ENCODE measurements at places on chromosomes 16 and 17.

- no peak for DNase-seq
These were observed 581 bp upstream of the TMEM208 start for GRCh38 chr16:67226295-67226803.

DNA sequence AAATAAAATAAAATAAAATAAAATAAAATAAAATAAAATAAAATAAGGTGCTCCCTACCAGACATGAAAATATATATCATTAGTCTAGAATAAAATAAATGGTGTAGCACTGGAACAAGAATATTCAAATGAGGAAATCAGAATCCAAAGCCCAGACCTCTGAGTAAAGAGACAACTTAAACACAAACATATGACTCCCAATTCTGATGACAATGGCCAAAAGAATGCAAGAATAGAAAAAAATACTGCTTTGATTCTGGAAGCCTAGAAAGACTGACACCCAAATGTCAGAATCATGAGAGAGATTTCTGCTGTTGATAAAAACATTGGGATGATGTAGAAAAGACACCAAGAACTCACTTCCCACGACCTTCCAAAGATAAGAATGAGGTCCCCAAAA lies 27.9 kb downstream of the MYOCD start:
- DNase-seq: no peak

- DNase-seq: no peak
These were observed 9.9 kb upstream of the TMEM114 start for GRCh38 chr16:8600144-8600775.

GRCh38 chr17:1967213-1967612 lies 57.9 kb downstream of the RTN4RL1 start:
- DNase-seq: no peak

DNA sequence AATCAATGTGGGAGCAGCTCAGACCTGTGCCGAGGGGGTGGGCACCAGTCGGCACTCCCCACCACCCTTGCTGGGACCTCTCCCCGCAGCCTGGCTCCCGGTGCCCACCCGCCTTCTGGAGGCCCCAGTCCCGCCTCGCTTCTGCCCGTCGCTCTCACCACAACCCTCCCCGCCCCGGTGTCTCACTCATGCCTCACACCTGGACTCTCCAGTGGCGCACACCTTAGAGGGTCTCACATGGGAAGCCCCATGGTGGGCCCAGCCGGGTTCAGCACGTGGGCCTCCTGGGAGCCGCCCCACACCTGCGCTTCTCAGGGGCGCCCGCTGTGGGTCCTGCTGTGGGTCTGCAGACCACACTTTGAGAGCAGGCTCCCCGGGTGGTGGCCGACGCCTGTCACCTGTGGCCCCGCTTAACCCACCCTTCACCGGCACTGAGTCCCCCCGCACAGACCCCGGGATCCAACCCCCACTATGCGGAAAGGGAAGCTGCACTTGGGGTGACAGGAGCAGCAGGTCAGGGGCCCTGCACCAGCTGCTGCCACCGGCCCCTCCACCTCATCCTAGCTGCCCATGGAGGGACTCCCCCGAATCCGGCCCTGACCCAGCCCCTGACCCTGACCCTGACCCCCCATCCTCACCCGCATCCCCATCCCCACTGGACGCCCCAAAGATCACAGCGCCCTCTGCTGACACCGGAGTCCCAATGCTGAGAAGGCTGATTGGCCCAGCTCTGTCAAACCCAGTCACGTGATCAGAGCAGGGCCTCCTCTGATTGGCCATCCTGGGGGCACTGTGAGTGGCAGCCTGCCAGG lies 27.4 kb upstream of the SLC38A10 start:
- peak; percentile 52 for DNase-seq

- DNase-seq: peak; percentile 70
These were observed 830 bp downstream of the SPHK1 start for GRCh38 chr17:76384987-76385891.

DNA sequence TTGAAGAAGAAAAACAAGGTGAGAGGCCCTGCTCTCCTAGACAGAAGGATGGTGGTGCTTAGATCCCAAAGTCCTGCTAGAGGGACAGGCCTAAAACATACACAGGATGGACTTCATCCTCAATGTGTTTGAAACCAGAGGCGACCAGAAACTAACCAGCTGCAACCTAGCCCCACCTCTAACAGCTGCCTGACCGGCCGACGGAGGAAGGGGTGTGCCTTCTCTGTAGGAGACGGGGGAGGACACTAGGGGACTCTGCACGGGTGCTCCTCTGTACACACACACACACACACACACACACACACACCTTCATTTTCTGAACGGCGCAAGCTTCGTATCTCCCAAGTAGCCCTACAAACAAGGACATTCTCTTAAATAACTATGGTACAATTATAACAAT lies 24.3 kb upstream of the PITPNM3 start:
- no peak for DNase-seq

- DNase-seq: no peak
These were observed 68.5 kb upstream of the PMFBP1 start for GRCh38 chr16:72240466-72240865.

DNA sequence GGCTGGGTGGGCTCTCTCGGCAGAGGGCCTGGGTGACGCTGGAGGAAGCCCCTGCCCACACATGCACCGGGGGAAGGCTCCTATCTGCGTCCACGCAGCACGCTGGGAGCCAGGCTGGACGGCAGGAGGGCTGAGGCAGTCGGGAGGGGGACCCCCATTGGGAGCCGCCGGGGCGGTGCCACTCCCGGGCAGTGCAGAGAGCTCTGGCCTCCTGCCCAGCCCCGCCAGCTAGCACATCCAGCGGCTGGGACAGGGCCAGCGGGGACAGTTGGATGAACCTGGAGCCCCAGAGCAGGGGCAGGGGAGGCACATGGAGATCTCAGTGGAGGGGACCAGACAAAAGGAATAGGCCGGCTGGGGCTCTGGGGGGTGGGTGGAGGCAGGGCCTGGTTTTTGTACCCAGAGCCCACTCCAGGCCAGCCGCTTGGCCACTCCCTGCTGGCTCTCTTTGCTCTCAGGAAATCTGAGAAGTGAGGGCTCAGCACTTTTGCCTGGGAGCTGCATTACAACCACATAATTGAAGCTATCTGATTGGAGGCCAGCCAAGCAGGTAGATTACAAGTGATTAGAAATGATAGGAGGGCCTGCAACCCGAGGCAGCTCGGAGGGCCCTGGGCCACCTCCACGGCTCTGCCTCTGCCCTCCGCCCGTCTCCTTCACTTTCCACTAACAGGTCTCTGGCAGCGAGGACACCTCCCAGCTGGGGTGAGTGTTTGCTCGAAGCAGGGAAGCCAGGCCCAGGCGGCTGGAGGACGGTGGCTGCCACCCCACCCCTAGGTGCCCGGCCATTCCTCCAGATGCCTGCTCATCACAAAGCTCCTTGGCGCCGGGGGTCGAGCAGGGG lies 40.1 kb downstream of the ENGASE start:
- no peak for DNase-seq

DNA sequence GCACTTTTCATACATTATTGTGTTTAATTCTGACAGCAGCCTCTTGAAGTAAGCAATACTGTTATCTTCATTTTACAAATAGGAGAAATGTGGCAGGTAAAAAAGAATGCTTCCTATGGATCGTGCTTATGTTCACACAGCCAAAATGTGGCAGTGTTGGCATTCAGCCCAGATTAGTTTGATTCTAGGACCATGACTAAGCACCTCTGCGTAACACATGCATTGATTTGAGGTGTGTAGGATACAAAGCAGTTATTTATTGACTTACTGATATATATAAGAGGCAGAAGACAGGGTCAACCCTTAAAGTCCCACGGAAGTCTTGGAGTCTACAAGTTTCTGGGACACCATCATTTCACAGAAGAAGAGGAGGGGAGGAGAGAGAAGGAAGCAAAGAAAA lies 1144.4 kb upstream of the GOT2 start:
- no peak for DNase-seq

- no peak for DNase-seq
These were observed 364.9 kb upstream of the PMFBP1 start for GRCh38 chr16:72536723-72537435.

DNA sequence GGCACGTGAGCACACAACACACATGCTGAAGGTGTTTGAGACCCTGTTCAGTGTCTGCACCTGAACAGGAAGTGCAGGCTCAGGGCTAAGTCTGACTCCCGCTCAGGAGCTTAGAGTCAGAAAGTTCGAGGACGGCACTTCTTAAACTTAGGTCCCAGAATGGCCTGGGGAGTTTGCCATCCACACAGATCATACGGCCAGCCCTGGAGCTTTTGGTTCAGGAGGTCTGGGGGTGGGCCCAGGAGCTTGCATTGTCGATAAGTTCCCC lies 4.0 kb upstream of the CAMKK1 start:
- no peak for DNase-seq

DNA sequence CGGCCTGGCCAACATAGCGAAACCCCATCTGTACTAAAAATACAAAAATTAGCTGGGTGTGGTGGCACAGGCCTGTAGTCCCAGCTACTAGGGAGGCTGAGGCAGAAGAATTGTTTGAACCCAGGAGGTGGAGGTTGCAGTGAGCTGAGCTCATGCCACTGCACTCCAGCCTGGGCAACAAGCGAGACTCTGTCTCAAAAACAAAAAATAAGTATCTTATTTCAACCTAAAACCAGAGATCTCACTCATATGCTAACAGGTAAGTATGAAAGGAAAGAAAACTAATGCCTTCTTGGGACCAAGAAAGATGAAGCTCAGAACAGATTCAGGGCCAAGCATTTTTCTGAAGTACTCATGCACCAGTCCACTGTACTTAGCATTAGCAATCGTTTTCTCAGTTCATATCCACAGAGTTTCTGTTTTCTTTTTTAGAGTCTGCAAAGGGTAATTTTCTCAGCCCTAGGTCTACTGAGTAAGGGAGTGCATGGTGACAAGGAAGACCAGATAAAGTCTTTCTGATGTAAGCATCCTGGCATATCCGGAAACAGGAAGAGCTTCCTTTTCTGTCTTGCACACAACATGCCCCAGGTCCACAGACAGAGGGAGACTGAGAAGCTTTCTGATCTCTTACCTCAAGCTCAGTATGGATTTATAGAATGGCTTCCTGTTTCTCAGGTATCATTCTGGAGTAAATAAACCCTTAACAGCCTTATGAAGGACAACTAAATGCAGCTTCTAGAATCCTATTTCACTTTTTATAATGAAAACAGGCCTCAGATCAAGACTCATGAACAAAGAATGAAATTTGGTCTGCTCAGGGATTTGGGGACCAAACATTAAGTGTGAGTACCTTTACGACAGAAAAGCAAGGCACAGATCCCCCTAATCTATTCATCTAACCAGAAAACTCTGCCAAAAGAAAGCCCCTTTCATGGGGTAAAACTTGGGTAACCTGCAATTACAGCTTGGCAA lies 38.7 kb upstream of the FOXJ1 start:
- peak; percentile 63 for DNase-seq

- no peak for DNase-seq
These were observed 52.6 kb downstream of the PIGL start for GRCh38 chr17:16269658-16270057.

GRCh38 chr17:46868689-46869187 lies 17.4 kb downstream of the WNT9B start:
- no peak for DNase-seq

DNA sequence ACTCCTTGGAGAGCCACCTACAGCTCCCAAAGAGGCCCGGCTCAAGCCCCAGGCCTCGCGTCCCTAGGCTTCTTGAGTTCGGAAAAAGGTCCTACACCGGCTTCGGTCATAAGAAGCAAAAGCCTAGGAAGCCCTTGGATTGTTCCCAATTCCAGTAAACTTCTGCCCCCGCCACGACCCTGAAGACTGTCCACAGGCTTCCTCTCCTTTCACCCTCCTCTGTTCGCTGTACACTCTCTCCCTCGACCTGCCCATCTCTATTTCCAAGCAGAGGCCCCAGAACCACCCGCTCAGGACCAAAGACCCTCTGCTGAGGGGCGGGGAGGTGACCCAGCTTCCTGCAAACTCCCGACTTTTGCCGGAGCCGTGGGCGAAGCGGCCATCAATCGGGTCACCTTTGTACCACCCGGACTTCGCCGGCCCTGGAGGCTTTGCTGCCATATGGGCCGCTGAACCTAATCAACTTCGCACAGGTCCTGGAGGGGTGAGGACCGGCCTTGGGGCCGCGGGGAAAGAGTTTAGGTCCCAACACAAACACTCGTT lies 2.7 kb downstream of the HOXB2 start:
- DNase-seq: peak; percentile 30

DNA sequence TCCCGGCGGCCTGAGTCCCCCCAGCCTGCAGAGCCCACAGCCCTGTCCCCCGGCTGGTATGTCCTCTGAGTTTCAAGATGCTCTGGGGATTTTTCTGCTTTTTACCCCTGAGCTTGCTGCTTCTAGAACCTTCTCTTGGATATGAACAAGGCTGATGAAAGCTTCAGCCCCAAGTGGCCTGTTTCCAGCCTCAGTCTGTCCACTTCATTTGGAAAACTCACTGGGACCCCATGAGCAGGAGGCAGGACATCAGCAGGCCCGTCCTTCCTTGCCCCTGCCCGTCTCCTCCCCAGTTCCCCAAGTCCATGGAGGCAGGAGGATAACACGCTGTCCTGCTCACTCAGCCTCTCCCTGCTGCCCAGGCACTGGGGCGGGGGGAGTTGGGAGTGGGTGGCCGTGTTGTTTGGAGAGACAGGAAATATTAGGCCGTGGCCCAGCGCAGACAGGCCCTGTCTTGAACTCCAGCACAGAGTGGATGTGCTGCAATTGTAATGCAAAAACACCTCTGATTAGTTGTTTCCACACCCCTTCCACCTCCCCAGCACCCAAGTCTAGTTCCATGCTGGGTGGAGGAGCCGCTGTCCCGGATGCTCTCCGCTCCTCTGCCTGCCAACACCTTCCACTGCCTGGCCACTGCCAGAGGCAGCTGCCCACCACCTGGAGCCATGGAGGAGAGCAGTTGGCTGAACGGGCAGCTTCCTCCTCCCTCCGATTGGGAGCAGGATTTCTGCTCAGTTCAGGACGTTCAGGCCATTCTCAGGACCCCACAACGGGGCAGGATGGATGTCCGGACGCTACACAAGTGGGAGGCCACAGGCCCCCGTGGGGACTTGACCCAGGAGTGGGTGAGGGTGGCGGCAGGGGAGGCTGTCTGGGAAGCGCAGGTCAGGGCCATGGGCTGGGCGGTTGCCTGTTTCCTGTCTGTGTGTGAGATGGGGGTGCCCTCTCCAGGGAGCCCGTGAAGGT lies 216.9 kb upstream of the GSE1 start:
- no peak for DNase-seq

GRCh38 chr17:11638700-11639265 lies 40.5 kb downstream of the DNAH9 start:
- no peak for DNase-seq

- no peak for DNase-seq
These were observed 423.3 kb upstream of the MAF start for GRCh38 chr16:80023865-80024264.

DNA sequence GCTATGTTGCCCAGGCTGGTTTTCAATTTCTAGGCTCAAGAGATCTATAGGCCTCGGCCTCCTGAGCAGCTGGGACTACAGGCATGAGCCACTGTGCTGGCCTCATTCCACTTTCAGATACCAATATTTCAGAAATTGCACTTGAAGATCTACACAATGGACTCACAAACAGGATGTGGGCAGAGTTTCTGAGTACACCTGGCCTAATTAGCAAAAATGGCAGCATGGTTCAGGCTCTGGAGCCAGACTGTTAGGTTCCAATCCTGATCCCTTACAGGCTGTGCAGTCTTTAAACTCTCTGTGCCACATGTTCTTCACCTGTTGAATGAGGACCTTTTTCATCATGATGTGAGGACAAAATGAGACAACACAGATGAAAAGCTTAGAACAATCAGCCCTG lies 32.2 kb downstream of the RNF157 start:
- no peak for DNase-seq

- DNase-seq: no peak
These were observed 23.5 kb downstream of the VAC14 start for GRCh38 chr16:70777496-70777895.

- no peak for DNase-seq
These were observed 82.7 kb upstream of the CDYL2 start for GRCh38 chr16:80887062-80887461.

GRCh38 chr17:69962436-69962995 lies 112.5 kb upstream of the KCNJ16 start:
- no peak for DNase-seq
